ENCODE measurements at places on chromosomes 6 and 20.
A peak's percentile ranks its signal among the peaks of the same experiment; 100 is the strongest.

- no peak for DNase-seq
These were observed 31.3 kb upstream of the E2F3 start for GRCh38 chr6:20370393-20370792.

- DNase-seq = no peak
These were observed 34.5 kb upstream of the HLA-A start for GRCh38 chr6:29907637-29908340.

DNA sequence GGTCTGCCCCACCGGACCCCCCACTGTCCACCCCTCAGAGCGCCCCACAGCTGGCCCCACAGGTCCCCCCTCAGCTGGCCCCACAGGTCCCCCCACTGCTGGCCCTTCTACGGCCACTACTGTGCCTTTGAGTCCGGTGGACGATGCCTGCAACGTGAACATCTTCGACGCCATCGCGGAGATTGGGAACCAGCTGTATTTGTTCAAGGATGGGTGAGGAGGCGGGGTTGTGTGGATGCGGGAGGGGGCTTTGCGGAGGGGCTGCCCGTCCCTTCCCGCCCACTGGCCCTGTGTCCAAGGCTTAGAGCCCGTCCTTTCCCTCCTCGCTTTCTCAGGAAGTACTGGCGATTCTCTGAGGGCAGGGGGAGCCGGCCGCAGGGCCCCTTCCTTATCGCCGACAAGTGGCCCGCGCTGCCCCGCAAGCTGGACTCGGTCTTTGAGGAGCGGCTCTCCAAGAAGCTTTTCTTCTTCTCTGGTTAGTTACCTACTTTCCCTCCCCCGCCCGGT, 4.7 kb downstream of the MMP9 start:
- DNase-seq = no peak

- DNase-seq = no peak
These were observed 1846.5 kb upstream of the DEFB115 start for GRCh38 chr20:29410806-29411457.

DNA sequence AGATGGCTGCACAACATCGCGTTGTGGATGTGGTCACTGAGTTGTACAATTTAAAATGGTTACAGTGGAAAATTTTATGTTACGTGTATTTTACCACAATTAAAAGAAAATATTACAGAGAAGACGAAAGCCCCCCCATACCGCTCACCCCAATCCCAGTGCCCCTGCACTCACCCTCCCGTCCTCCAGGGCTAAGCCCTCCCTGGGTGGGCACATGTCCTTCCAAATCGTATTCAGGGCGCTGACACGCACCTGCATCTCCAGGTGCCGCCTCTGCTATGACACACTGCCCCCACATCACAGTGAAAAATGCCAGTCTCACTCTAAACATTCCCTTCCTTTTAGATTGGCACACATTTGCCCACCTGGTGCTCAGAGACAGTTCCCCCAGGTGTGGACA, 49.4 kb downstream of the PSMG4 start:
- no peak for DNase-seq

DNA sequence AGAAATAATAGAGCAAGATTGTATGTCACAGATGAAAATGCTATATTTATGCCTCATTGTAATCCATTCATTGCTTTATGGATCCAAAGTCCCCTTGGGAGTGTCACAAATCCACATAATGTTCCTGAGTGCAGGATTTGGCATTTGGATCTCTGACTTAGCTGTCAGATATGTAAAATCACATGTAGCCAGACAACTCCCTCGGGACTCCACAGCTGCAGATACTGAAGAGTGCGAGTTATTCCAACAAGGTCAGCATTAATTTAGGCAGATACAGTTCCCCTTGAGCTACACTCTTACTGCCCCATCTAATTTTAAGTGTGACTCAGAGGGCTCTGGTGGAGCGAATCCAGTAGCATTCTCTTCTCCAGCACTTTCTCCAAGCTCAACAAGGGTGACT, 433.2 kb downstream of the CD83 start:
- no peak for DNase-seq

- DNase-seq = peak; percentile 20
These were observed 131.8 kb upstream of the PROKR2 start for GRCh38 chr20:5448449-5449118.

- DNase-seq = no peak
These were observed 739.4 kb upstream of the FLRT3 start for GRCh38 chr20:15076785-15077184.

DNA sequence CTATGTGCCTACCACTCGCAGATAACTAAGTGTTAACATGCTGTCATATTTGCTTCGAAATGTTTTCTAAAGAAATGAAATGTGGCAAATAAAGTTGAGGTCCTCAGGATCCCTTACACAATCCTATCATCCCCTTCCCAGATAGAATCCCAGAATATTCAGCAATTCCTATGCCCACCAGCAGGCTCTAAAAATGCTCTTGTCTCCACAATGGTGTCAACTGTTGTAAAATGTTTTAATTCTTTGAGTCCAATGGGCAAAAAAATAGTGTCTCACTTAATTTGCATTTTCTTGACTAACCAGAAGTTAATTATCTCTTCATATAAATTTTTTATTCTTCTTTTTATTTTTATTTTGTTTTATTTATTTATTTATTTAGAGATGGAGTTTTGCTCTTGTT, 103.9 kb upstream of the MAP7 start:
- DNase-seq = no peak

- no peak for DNase-seq
These were observed 58.0 kb upstream of the OLIG3 start for GRCh38 chr6:137552146-137552545.

- peak; percentile 70 for DNase-seq
These were observed 125.4 kb downstream of the HIVEP1 start for GRCh38 chr6:12137480-12137879.

DNA sequence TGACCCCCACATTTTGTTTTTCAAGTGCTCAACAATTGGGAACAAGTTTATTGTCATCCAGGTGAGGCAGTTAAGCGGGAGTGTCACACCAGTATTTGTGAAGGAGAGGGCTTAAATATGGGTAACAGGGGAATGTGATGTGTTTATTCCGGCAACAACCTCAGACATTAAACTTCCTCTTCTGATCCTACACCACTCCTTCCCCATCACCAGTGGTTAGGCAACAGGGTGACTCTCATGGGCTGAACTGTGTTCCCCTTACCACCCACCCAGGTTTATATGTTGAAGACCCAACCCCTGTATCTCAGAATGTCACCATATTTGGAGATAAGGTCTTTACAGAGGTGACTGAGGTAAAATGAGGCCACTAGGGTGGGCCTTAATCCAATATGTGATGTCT, 52.1 kb upstream of the RNF182 start:
- no peak for DNase-seq

- DNase-seq = no peak
These were observed 107.0 kb downstream of the HIVEP1 start for GRCh38 chr6:12119085-12119588.

DNA sequence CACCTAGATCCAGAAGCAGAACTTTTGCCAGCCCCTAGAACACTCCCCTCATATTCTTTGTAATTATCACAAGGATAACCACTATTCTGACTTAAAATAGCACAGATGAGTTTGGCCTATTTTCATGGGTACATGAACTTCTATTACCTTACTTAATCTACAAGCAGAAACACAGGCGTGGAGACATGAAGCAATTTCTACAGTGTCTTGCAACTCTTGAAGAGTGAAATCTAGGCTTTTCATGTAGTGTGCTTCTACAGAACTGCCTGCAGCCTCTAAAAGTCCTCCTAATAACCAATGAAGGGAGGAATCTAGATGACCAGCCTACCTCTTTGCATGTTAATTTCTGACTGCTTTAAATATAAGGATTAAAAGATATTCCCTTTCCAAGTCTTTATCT, 82.7 kb downstream of the EPM2A start:
- DNase-seq = no peak

GRCh38 chr6:128204616-128205015, 303.8 kb upstream of the THEMIS start:
- peak; percentile 50 for DNase-seq

GRCh38 chr20:36478137-36478905, 63.0 kb upstream of the MYL9 start:
- DNase-seq = peak; percentile 58

- DNase-seq = no peak
These were observed 423.8 kb downstream of the CBLN4 start for GRCh38 chr20:55581519-55581918.

DNA sequence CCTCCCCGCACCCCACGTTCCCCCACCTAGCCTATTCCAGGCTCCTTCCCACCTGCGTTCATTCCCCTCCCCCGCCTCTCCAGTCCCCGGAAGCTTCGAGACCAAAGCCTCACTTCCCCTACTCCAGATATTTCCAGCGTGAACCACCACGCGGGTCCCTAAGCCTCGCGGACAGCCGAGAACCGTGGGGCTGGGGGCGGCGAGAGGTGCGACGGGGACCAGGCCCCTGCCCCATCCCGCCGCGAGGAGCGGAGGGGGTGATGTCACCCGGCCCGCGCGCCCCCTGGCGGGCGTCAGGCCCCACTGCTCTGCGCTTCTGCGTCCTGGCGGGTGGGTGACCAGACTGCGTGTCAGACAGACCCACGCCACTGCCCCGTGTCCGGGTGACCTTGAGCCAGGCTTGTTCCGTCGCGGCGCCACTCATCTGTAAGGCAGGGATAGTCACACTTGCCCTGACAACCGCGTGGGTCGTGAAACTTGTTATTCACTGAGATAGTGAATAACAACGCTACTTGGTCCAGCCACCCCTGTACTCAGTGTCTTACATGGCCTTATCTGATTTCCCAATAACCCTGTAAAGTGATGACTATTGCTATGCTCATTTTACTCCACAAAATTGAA, 9.0 kb upstream of the HSP90AB1 start:
- DNase-seq = no peak

GRCh38 chr6:149500096-149500495, 15.3 kb upstream of the ZC3H12D start:
- DNase-seq = no peak

GRCh38 chr6:31152781-31153180, 4.8 kb downstream of the CCHCR1 start:
- no peak for DNase-seq

All from HFFc6 (cell line).